BJ (cell line): ENCODE measurements at places on chromosomes 6 and 20. TPM values are rescaled to one million over a fixed set of nuclear protein-coding genes. Genes with fewer than 3 reads are reported as not detected.

Gene SCUBE3
- 12.3 and 13.1 TPM in 2 replicates for polyA plus RNA-seq

GRCh38 chr6:87315071-87315470, 7.3 kb upstream of the SMIM8 start:
- no peak for DNase-seq

DNA sequence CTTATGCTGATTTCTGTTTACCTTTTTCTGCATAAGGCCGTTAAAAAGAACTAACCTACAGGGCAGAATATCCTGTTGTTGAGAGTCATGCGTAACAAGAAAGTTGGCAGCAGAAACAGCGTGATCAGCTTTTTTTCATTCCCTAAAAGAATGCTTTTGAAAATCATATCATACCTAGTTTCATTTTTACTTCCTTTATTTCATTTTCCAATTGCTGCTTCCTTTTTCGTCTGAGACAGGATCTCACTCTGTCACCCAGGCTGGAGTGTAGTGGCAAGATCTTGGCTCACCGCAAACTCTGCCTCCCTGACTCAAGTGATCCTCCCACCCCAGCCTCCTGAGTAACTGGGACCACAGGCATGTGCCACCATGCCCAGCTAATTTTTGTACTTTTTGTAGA, 4.1 kb downstream of the CALHM6 start:
- DNase-seq: no peak

GRCh38 chr6:148943451-148943850, 196.6 kb downstream of the UST start:
- DNase-seq: no peak

Gene FILIP1
- 0.44 and 0.63 TPM in 2 replicates for polyA plus RNA-seq

DNA sequence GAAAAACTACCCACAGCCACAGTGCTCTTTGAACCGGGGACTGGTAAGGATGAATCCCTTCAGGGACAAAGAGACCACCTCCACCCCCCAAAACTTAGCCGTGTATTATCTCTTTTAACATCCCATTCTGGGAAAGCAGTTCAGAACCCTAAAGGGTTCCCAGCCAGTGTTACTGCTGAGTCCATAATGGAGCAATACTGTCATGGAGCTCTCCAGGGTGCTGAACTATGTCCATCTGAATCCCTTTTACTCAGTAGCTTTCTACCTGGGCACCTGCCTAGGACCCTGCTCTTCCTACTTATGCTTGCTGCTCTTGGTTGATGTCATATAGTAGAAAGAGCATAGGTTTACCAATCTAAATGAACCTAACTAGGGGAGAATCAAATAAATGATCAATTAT, 22.3 kb upstream of the SAYSD1 start:
- no peak for DNase-seq

- DNase-seq: no peak
These were observed 381.1 kb upstream of the ZFP64 start for GRCh38 chr20:52572687-52573086.

GRCh38 chr6:6901205-6901719, 206.5 kb upstream of the RREB1 start:
- no peak for DNase-seq

Gene TSPO2
- polyA plus RNA-seq: not detected in 2 replicates
